ENCODE measurements at places on chromosomes 5 and 9.

DNA sequence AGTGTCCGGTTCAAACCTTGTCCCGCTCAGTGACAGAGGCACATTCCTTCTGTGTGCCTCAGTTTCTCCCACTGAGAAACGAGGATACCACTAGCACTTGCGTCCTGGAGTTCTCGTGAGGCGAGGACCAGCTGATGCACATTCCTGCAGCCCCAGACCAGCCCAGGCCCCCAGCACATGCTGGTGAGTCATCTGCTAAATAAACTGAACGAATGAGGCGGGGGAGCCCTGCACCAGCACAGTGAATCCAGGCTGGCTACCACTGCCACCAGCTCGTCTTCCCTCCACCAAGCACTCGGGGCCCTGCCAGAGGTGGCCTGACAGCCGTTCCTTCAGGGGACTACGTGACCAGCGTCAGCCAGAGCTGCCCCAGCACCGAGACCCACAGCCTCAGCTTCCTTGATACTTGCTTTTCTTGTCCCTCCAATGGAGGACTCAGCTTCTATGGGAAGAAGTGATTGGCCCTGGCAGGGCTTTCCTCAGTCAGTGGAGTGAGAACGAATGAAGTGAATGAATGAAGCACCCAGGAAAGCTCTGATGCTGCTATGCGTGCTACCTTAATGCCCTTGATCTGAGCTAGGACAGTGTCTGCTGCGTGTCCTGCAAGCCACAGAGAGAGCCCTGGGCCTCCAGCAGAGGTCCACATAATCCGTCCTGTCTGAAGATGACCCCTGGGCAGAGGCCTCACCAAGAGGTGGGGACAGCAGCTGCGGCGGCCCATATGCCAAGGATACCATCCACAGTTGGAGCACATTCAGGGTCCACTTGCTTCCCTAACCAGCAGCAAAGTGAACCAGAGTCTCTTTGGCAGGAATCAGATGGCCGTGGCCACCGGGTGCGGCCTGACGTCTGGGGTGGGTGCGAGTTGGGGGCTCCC is 13.5 kb upstream of the BARX1 start:
- no peak for DNase-seq

GRCh38 chr9:109751253-109751652 is 28.7 kb upstream of the PALM2AKAP2 start:
- no peak for DNase-seq

DNA sequence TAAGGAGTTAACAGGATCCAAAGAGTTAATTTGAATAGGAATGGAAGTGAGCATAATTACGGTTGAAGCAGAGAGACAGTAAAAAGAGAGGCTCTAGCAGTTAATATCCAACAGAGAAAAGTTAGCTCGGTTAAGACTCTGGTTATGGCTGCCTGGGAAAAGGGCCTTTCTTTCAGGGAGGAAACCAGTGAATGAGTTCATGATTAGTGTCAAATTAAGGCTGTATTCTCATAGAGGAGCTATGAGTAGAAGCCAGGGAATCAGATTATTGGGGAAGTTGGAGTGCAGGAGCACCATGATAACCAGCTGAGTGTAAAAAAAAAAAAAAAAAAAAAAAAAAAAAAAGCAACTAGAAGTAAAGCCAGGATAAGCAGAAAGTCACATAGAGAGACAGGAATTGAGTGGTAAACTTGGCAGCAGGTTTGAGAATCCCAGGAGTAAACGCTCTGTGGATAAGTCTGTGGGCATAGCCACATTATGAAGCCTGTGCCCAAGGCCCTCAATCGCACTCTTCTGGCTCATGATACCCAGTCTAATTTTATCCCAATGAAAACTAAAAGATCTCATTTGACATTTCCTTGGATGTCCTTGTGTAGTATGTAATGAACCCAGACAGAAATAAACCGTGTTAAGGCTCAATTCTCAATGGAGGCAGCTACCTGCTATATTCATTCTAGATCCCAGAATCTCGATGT is 372.6 kb upstream of the MPDZ start:
- no peak for DNase-seq

DNA sequence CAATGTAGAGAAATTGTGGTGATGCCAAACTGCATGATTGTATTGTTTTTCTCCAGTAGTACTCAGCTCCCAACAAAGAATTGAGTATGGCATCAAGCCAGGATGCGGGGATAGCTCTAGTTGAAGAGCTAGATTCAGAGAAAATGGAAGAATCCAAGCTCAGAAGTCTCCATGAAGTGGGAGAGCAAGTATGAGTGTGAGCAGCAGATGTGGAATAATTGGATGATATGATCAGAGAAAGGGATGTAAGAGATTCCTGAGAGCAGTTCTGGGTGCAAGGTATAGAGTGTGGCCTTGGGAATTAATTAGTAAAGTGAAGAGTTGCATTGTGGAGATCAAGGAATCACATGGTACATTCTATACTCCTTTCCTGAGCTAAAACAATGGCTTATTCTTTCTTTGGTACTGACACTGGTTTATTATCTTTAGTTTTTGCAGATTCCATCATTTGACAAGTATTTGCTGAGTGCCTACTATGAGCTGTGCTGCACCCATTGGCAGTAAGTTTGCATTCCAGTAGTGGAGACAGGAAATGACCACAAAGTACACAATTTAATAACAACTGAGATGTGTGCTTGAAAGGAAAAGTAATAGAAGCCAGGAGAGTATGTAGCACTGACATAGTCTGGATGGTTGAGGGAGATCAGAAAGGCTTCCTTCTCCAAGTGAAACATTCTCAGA is 177.1 kb downstream of the CPLANE1 start:
- peak; percentile 87 for DNase-seq

GRCh38 chr9:76564297-76564696 is 105.3 kb downstream of the GCNT1 start:
- DNase-seq = no peak

- no peak for DNase-seq
These were observed 41.6 kb upstream of the ALDOB start for GRCh38 chr9:101477214-101477613.

DNA sequence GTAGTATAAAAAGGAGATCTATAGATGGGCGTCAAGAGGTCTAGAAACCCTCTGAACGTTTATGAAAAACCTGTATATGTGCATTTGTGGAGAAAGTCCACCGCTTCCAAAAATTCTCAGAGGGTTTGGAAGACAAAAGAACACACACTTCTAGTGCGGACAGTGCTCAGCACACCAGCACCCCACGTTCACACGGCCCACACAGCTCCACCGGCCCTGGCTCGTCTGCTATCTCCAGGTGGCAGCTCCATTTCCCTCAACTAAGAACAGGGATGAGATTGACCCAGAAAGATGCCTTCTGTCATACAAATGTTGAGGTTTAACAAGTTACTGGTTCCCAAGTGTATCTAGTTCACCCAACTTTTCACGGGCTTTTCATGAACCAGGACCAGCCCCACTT is 255.1 kb downstream of the NR2F1-AS1 start:
- no peak for DNase-seq

DNA sequence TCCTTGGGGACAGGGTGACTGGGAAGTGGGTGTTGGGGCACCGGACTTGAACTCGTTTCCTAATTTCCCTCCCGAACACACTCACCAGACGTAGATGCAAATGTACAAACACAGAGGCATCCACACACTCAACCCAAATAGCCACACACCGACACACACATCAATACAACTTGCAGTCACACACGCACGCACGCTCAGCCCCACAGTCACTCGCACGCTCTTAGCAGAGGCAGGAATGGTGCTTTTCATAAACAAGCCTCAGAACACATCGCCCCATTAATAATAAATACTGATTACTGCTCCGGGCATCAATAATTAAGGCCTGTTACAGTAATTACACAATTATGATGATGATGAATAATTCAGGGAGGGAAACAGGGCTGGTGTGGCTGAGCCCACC is 5.7 kb downstream of the BARHL1 start:
- DNase-seq = no peak

DNA sequence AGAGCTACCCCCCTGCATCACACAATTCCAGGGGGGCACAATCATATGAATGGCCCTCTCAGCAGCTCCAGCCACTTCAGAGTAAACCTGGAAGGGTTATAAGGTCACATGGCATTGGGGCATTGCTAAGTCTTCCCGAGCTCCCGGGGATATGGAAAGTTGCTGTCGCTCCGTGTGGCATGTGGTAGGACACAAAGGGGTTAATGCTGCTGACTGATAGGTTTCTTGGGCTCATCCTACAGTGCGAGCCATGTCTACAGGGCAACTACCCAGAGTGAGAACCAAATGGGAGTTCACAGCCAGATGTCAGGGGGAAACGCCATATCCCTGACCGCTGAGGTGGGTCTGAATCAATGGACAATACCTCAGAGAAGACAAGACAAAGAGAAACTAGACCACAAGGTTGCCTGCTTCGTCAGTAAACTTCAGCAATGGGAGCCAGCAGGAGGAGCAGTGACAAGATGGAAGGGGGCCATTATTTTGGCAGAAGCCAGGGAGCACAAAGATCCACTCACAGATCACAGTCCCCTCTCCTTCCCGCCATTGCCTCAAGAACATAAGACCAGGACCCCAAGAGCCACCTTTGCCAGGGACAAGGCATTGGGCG is 52.4 kb upstream of the SHISAL2B start:
- no peak for DNase-seq

GRCh38 chr9:98571643-98572042 is 137.1 kb downstream of the GABBR2 start:
- DNase-seq = no peak

Data from non-pigmented ciliary epithelial cell (primary cell).